NCI-H1417 treated with DMSO at 0.1 percent for 48 hours (cell line): ENCODE measurements at places on chromosomes 2 and 18.

DNA sequence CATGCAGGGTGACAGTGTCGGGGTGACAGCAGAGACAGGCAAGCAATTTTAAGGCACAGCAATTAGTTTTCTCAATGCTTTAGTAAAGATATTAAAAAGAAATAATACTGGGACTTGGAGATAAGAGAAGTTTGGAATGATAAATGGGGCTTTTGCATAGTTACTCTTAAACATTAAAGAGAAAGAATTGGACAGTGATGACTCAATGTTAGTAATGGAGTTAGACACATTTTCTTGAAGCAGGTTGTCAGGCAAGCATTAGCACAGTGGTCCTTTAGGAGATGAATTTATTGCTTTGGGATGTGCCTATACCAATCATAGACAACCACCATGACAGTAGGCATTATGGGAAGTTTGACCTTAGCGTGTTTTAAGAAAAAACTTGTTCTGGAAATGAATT is 228.3 kb upstream of the RAB12 start:
- DNase-seq = no peak

- DNase-seq = no peak
These were observed 76.4 kb downstream of the EPHA4 start for GRCh38 chr2:221495731-221496130.

- peak; percentile 57 for DNase-seq
These were observed 68.6 kb downstream of the ZBTB7C start for GRCh38 chr18:48340560-48340959.

DNA sequence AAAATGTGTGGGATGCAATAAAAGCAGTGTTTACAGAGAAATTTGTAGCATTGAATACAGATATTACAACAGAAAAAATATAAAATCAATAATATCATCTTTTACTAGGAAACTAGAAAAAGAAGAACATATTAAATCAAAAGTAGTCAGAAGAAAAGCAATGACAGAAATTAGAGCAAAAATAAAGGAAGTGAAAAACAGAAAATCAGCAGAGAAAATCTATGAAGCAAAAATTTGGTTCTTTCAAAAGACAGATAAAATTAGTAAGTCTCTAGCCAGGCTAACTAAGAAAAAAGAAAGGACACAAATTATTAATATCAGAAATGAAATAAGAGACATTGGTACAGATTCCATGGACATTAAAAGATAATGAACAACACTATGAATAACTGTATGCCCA is 212.0 kb upstream of the MGAT5 start:
- DNase-seq = no peak

GRCh38 chr2:67393237-67393636 is 3.9 kb upstream of the ETAA1 start:
- DNase-seq = no peak

DNA sequence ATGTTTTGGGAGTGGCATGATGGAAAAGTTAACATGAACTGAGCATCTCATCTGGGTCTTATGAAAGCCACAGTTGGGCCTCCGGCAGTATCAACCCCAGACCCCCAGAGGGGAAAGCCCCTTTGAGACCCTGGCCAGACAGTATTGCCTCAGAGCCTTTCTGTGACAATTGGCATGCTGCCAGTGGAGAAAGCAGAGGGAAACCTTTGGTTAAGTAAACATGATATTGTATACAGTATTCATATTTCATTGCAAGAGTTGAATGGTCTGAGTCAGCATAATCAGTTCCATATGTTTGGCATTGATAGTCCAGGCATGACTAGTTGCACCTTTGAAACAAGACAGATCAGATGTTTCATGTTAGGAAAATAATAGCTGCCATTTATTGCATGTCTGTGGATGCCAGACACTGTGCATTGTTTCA is 20.0 kb downstream of the MERTK start:
- DNase-seq = no peak

- no peak for DNase-seq
These were observed 184.9 kb downstream of the UBE2E3 start for GRCh38 chr2:181165199-181165868.

GRCh38 chr2:126857502-126857901 is 41.2 kb upstream of the TEX51 start:
- no peak for DNase-seq

DNA sequence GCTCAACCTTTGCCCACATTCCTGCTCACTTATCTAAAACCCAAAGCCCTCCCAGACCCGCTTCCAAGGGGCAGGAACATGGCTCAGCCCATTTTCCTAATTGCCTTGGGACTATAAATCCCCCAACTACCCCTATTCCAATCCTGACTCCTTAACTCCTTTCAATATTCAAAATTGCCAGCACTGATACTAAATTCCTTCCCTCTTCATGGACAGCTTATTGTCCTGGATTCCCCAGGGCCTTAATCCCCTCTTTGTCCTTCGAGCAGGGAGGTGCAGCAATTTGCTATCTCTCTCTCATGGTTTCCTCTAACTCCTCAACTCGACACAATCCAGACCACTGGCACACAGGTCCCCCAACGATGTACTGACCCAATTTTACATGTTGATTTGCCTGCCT is 99.1 kb downstream of the SLC25A12 start:
- no peak for DNase-seq

DNA sequence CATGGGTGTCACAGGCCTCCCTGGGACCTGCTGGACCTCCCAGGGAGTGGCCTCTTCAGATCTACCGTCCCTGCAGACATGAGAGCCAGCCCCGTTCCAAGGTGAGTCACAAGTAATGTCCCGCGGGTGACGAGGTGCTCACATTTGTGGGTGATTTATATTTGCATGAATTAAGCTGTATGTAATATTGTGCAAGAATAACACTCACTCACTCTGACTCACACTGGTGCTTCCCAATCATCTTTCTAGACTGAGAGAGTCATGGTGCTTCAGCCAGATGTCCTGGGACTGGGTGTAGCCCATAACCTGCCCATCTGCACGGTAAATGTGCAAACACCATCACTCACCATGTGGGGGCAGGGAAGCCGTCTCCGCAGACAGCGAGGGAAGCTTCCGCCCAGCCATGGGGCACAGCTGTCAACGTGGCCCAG is 347.5 kb upstream of the SALL3 start:
- DNase-seq = no peak

GRCh38 chr18:76306685-76307292 is 188.3 kb downstream of the ZNF516 start:
- no peak for DNase-seq
